ENCODE measurements at places on chromosomes 2 and 18.

GRCh38 chr2:78418021-78418420 lies 607.5 kb upstream of the REG3G start:
- DNase-seq, result no peak

- DNase-seq, result no peak
Measured at GRCh38 chr2:237978058-237978712, 11.4 kb downstream of the UBE2F start.

DNA sequence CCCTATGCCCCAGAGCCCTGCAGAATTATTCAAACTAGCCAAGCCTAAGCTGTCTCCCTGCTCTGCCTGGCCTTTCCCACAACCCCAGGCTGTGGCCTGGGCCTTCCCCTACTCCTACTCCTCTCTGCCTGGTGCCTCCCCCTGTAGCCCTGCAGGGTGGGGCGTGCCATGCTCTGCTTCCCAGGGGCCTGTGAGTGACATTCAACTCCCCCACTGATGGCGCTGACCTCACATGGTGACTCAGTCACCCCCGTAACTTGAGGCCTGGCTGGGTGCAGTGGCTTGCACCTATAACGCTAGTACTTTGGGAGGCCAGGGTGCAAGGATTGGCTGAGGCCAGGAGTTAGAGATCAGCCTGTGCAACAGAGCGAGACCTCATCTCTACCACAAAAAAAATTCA lies 60.6 kb downstream of the KIF1A start:
- no peak for DNase-seq

DNA sequence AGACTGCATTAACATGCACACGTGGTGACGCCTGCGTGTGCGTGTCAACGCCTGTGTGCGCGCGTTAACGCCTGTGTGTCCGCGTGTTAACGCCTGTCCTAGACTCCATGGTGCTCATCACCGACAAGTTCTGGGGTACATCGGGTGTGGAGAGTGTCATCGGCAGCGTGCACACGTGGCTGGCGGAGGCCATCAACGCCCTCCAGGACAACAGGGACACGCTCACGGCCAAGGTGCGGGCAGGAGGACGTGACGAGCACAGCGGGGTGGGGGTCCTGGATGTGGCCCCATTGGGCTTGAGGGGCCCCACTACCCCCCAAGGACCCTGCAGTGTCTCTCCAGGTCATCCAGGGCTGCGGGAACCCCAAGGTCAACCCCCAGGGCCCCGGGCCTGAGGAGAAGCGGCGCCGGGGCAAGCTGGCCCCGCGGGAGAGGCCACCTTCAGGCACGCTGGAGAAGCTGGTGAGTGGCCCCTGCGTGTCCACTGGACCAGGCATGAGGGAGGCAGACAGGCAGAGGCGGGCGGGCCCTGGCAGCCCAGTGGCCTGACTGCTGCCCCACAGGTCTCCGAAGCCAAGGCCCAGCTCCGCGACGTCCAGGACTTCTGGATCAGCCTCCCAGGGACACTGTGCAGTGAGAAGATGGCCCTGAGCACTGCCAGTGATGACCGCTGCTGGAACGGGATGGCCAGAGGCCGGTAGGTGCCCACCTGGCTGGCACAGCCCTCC lies 29.2 kb downstream of the GPC1 start:
- DNase-seq, result no peak

All from Panc1 (cell line).